Brain (organoid and tissue), 16 donors: ENCODE measurements at places on chromosomes 6 and 20.

DNA sequence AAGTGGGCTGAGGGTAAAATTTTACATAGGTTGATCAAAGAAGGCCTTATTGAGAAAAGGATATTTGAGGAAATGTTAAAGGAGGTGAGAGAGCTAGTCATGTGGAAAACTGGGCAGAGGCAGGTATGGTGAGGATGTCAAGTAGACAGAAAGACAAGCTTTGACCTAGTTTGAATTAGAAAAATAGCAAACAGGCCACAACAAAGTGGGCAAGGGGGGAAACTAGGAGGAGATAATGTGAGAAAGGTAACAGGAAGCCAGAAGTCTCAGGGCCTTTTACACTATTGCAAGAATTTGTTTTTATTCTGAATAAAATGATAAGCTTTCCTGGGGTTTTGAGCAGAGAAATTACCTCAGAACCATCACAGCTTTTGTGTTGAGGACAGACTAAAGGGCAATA lies 115.7 kb downstream of the RWDD2A start:
- no peak for DNase-seq

GRCh38 chr6:83609248-83609647 lies 96.9 kb downstream of the PRSS35 start:
- DNase-seq = peak; percentile 20

GRCh38 chr20:31918466-31919105 lies 33.3 kb downstream of the PDRG1 start:
- DNase-seq = no peak

GRCh38 chr6:49744259-49744658 lies at the start of gene CRISP3:
Gene CRISP3 (minus strand): TSS chr6:49744388. CDS start chr6:49744367, 21 bp downstream.
- no peak for DNase-seq

DNA sequence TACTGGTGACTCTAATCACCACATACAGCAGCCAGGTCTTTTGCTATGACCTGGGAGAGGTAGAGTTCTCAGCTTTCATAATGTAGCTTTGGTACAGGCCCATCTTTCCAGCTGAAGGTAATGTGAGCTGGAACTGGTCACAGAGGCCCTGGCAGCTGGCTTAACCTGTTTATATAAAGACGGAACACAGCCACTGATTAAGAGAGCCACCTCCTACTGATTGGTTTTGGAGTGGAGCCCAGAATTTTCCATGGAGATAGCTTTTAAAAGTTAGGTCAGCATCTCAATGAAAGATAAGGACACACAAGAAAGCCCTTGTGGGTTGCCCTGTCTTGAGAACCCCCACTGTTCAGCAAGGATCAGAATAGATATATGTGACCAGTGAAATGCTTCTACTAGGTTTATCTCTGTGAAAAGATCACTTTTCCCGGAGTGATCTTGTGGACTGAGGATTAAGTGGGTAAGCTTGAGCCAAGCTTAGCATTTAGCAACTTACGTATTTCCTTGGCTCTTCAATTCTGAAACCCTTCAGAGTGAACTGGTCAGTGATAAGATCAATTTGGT lies 213.7 kb upstream of the CITED2 start:
- no peak for DNase-seq

GRCh38 chr20:50141811-50142561 lies 11.5 kb downstream of the PEDS1 start:
- no peak for DNase-seq

DNA sequence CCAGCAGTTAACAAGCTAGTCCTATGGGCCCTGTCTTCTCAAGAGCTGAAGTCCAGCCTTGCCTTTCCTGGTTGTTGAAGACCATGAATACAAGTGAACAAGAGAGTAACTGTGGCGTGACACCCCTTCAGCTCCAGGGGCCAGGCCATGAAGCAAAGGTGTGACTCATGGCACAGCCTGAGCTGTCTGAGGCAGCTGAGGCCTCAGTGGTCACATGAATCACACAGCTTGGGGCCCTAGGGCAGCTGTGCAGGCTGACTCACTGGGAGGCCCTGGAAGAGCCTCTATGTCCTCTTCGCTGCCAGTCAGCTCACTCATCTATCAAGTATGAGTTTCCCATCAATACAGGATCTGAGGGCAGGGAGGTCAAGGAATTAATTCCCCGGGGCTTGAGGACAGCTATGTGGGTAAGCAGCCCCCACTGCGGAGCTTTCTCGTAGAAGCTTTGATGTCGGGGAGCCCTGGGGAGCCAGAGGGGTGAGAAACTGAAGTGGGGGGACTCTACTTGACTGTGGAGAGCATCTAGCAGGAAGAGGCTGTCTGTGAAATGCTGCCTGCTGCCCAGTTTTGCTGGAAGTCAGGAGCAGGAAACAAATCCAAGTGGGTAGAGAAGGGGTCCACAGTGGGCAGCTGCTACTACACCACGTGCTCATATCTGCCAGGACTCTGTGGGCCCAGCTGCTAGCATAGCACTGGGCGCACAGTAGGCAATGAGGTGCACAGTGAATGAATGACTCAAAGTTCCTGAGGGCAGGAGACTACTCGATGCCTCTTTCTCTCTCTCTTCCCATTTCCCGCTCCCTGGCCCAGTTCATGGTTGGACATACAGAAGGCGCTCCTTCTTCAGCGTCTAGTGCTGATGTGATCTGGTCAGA lies 13.7 kb upstream of the FAM83C start:
- no peak for DNase-seq

GRCh38 chr6:54255886-54256285 lies 52.4 kb upstream of the TINAG start:
- DNase-seq = no peak

DNA sequence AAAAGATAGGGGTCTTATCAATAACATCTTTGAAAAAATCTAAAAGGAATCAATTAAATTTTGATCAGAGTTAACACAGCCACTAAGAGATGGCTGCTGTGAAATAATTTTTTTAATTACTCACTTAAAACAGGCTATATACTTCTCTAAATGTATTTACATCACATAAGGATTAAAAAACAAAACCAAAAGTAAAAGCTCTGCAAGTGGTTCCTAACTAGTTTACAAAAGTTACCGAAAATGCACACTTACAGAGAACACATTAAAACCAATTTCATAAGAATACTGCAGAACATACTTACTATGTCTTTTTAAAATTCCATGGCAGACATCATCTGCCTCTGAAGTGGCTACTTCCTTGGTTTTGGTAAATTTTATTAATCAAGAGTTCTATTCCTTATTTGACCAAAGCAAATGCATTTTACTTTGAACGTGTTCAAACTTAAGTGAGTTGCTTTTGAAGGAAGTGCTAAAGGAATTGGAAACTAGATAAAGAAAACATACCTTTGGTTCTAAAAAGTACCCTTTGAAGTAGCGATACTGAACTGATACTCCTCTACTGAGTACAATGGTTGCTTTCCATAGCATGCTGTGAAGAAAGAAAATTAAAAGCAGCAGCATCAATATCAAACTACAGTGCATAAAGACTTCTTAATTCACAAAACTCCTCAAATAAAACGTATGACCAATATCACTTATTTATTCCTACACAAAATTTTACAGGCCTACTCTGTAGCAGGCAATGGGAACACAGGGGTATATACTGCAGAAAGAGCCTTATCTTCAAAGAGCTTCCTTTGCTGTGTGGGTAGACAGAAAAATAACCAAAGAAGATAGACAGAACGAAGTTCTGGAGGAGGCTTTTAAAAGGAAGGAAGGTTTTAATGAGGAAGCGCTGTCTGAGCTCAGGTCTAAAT lies 157.1 kb upstream of the SHLD1 start:
- DNase-seq = no peak

GRCh38 chr20:25033924-25034300 lies 24.0 kb downstream of the ACSS1 start:
- DNase-seq = no peak

GRCh38 chr6:36975231-36976006 lies 10.6 kb downstream of the MTCH1 start:
- DNase-seq = no peak

- DNase-seq = no peak
These were observed 137.5 kb downstream of the ATXN1 start for GRCh38 chr6:16623731-16624130.

DNA sequence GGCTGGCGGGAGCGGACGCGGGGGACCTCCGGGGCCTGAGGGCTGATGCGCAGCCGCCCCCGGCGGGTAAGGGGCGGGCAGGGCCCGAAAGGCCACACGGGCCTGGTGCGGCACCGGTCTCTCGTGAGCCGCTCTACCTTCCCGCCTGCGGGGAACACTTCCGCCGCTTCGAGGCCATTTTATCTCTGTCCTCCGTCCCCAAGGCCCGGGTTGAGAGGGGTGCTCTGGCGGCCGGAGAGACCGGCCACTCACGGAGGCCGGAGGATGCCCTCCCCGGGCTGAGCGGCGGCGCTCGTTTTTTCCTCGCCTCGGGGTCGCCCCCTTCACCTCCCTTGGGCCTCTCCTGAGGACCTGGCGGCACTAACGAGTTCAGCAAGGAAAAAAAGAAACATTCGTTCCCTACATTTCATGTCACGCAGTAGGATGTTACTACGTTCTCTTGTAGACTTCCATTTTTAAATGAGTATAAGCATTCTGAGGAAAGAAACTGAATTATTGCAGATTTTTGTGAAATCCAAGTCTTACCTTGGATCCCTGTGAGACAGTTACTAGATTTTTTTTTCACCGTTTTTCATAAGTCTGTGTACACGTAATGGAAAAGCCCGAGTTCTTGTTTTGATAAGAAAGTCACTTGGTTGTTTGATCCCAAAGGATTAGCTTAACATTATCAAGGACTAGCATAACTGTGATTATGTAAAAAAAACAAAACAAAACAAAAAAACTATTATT lies 575 bp downstream of the WTAP start:
- DNase-seq = no peak
